ENCODE measurements at places on chromosomes 4 and X.

DNA sequence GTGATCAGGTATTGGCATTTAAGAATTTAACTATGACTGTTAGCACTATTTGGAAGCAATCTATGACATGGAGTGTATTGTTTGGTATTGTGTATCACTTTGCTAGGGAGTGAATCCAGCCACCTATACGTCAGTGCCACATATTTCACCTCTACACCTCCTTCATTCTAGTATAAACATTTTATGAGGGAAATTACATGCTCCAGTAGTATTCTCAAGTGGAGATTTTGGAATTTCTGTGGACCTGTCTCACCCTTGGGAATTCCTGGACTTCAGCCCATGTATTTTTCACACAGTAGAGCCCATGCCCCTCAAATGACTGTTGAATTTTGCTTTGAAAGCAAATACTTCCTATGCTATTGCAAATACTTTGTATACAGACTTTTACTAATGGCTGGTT is 11.3 kb downstream of the BST1 start:
- no peak for DNase-seq

- no peak for DNase-seq
Observed at GRCh38 chrX:104310657-104311254, 56.0 kb upstream of the ESX1 start.

DNA sequence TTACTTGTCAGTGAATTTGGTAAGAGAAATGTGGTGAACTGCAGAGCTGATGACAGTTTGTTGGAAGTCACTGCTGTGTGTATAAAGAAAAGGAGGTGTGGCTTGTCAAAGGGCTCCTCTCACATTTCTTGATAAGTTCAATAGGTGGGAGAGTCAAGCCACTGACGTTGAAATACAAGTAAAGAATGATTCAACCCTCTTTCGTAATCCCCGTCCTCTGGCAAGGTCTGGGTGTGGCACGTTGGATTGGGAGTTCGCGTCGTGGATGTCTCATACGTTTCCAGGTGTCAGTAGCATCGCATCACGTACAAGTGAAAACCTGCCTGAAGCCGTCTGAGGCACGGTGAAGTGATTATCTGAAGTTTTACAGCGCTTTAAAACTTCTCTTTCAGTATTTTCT is 76.4 kb downstream of the EGF start:
- peak; percentile 10 for DNase-seq

GRCh38 chr4:168885400-168885799 is 124.7 kb downstream of the CBR4 start:
- no peak for DNase-seq

DNA sequence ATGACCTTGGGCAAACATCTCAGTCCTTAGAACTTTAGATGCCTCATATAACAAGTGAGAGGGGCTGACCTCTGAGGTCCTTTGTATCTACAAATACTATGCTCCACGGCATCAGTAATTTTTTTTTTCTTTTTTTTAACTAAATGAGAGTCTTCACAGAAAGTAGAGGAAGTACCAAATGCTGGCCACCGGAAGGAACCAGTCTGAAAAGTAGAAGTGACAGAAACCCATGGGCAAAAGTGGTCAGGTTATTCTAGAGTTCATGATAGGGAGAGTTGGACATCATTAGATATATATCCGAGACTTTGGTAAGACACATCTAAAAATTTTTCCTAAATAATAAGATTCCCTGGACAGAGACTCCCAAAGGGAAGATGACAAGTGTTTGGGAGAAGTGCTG is 53.7 kb downstream of the COQ2 start:
- DNase-seq = peak; percentile 54

DNA sequence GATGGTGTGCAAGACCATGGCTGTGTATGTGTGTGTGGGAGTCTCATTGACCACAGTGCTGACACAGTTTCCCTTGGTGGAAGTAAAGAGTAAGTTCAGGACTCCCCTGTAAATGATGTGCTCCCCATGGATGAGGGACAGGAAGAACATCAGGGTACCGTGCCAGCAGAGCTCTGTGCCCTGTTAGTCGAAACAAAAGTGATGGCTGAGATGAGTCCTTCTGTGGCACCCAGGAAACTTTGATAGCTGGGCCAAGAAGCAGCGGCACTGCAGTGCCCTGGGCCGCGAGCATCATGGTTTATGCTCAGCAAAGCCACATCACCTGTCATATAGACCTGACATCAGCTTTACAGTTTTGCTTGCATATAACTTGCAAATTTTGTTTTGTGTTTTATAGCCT is 61.4 kb upstream of the CLDN34 start:
- no peak for DNase-seq

DNA sequence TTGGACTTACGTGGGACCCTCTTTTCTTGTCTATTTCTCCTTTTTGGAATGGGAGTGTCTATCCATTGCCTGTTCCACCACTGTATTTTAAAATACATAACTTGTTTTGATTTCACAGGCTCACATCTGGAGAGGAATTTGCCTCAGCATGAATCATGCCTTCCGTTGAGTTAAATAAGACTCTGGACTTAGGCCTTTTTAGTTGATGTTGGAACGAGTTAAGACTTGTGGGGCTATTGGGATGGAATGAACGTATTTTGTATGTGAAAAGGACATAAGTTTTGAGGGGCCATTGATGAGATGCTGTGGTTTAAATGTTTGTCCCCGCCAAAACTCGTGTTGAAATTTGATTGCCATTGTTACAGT is 66.2 kb downstream of the BEX3 start:
- no peak for DNase-seq

GRCh38 chrX:7704205-7704604 is 138.8 kb upstream of the VCX start:
- DNase-seq = no peak

- no peak for DNase-seq
Observed at GRCh38 chr4:172778583-172778982, 390.0 kb upstream of the GALNT7 start.

DNA sequence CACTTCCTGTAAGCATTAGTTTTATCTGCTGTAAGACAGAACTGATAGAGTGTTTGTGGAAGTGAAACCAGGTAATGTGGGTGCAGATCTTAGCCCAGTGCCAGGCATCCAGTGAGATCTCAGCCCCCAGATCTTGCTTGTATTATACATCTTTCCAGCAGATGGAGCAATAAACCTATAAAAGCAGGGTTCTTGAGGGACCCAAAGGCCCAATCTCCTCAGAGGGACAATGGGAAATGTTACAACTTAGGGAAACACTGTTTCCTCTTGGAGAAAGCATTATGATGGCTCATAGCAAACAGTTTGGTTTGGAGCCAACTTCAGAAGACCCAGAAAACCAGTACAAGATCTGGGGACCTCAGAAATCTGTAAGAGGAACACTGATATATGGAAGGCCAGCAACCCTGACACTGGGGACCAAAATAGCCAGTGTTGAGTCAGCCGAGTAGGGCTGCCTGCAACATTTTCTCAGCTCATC is 206.3 kb downstream of the SLC7A11 start:
- peak; percentile 75 for DNase-seq

DNA sequence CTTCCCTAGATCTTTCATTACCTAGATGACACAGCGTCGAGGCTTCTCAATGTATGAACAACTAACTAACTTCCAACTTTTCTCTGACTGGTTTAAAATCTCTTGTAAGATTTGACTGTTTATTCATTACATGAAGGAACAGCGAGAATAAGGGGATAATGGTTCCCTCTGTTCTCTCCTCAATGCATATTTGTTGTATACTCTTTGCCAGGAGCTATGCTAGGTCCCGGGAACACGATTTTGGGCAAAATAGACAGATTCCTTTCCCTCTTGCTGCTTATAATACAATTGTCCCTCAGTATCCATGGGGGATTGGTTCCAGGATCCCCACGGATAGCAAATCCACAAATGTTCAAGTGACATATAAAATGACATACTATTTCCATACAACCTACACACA is 1020.0 kb downstream of the DMD start:
- DNase-seq = no peak

- DNase-seq = no peak
Observed at GRCh38 chr4:45931154-45931553, 192.7 kb downstream of the GABRG1 start.

DNA sequence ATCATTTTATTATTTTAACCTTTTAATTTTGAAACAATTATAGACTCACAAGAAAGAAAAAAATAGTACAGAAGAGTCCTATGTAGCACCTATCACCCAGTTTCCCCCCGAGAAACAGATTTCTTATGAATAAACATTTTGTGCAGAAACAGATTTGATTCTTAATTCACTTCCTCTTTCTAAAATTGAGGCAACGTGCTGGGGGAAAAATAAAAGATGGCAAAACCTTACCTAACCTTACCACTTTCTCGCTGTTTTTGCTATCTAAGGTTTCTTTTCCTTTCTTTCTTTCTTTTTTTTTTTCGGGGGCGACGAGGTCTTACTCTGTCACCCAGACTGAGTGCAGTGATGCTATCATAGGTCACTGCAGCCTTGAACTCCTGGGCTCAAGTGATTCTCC is 4.3 kb upstream of the CLNK start:
- DNase-seq = no peak

DNA sequence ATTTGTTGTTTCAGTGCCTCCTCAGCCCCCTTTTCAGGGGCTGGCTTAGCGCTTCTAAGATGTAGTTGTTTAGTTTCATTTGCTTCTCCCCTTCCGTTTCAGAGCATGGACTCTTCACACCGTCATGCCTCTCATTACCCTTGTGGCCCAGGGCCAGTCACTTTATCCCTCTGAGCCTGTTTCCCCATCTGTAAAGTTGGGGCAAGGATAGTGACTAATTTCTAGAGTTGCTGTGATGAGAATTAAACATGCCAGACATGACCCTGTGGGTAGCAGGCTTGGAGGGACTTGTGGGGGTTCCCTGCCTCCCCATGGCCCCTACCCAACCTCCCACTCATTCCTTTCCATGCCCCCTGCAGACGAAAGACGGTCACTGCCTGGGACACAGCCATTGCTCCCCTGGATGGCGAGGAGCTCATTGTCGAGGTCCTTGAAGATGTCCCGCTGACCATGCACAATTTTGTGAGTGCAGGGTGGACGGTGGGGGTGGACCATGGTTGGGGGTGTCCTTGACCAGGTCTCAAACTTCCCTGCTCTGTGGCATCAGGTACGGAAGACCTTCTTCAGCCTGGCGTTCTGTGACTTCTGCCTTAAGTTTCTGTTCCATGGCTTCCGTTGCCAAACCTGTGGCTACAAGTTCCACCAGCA is 3.6 kb downstream of the ARAF start:
- no peak for DNase-seq

All from NB4 (cell line).